ENCODE measurements at places on chromosomes 16 and 17.
A peak's percentile ranks its signal among the peaks of the same experiment; 100 is the strongest.

- DNase-seq = no peak
These were observed 32.7 kb downstream of the CMC2 start for GRCh38 chr16:80973991-80974390.

DNA sequence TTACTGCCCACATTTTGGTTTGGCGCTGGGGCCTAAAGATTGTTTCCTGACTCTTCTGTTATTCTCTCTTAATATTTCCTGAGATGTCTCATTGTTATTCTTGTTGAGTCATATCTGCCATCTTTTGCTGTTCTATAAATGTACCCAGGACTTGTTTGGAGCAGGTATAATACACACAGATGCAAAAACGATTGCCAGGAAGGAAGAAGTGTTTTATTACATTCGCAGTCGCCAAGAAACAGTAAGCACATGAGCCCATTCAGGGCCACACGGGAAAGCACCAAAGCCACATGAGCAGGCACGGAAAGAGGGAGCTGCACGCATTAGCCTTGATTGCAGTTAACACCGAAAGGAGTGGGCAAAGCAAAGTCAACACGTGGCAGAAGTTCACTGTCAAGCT is 70.2 kb downstream of the ARHGAP44 start:
- no peak for DNase-seq

DNA sequence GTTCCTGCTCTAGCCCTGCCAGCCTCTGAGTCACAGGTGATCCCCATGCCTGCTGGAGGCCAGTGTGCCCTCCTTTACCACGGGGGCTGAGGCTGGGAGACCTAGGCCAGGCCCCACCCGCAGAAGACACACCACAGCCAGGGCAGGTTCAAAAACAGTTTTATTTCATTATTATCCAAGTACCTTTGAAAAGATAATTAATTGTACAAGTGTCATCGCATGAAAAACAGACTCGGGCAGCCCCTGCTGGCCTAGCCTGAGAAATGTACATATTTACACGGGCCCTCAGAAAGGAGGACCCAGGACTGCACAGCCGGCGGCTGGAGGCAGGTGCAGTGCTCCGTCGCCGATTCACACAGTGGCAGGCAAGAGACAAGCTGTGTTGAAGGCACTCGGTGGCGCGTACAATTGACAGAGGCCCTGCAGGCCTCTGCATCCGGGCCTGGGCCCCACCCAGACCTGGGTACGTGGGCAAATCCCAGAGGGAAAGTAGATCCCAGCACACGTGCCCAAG is 4.4 kb downstream of the PDIA2 start:
- DNase-seq = no peak

GRCh38 chr16:11049396-11050059 is 105.2 kb downstream of the CLEC16A start:
- DNase-seq = no peak

DNA sequence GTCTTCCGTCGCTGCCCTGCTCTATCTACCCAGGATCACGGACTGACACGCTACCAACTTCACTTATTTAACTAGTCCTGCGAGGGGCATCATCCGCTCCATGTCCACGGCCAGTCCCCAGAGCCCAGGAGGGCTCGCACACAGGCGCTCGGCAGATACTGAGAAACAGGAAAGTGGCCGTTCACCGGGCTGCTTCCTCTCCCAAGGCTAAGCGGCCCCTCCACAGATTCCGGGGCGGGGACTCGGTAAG is 388 bp downstream of the OXLD1 start:
- no peak for DNase-seq

GRCh38 chr17:79595921-79596320 is 14.9 kb downstream of the RBFOX3 start:
- peak; percentile 64 for DNase-seq

DNA sequence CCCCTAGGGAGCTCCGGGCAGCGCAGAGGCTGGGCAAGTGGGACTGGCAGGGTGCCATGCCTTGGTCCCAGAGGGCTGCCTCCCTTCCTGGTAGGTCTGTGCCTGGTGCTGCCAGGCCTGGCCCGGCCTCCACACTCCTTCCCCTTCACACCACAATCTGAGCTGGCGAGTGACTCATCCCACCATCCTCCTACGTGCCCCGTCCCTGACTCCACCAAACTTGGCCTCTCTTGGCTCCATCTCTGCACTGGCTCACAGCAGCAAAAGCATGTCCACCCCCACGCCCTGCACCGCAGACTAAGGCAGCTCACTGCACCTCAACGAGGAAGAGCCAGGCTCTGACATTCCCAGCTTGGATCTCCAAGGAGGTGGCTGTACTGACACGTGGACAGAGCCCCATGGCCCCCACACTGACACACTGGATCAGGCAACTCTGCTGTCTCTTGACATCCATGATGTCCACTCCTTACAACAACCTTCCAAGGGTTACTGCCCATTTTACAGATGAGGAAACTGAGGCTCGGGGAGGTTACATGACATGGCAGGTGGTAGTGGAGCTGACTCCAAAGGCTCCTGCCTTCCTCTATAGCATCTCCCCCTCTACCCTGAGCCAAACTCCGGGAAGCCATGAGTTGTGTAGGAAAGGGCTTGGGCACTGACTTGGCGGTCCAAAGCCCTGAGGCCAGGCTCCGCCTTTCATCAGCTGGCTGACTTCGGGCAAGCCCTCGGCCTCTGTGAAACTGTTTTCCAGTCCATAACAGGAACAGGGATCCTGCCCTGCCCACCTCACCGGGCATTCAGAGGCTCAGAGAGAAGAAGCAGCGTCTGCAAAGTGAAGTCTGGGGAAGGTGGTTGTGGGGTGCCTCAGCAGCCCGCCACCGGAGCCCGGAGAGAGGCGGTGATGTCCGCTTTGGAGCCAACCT is 20.1 kb upstream of the KRT19 start:
- no peak for DNase-seq

GRCh38 chr17:67040652-67041051 is 3.7 kb upstream of the CACNG1 start:
- no peak for DNase-seq

DNA sequence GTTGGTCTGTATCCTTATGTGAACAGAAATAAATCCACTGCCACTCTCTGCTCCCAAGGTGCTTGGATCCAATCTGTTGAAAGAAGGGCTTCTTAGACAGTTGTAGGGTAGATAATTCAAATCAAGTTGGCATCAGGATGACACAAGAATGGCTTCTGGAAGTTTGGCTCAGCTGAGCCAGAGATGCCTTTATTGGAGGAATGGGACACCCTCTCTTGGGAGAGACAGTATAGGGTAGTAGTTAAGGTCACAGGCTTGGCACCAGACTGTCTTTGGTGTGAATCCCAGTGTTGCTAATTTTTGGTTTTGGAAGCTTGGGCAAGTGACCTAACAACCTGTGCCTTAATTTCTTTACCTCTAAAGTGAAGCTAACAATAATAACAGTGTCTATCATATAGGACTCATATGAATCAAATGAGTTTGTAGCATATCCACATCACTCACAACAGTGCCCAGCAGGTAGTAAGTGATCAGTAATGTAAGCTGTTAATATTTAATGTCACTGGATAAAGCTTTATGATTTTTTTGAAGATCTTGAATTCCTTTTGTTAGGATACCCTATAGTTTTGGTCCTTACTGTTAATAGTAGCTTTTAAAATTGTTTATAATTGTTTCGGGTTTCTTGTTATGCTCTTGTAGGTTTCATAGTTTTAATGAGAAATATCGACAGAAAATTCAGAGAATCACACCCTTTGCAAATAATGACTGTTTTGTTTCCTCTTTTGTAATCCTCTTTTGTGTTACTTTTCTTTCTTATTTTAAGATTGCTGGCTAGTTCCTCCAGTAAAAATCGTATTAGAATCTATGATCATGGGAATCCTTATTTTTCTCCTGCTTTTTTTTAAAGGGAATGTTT is 19.1 kb downstream of the ZNRF1 start:
- DNase-seq = no peak

- DNase-seq = no peak
These were observed 78.4 kb downstream of the CNGB1 start for GRCh38 chr16:57892447-57893096.

GRCh38 chr16:82728901-82729300 is 102.1 kb downstream of the CDH13 start:
- DNase-seq = no peak

GRCh38 chr16:74026373-74027281 is 270.0 kb upstream of the PSMD7 start:
- DNase-seq = no peak

DNA sequence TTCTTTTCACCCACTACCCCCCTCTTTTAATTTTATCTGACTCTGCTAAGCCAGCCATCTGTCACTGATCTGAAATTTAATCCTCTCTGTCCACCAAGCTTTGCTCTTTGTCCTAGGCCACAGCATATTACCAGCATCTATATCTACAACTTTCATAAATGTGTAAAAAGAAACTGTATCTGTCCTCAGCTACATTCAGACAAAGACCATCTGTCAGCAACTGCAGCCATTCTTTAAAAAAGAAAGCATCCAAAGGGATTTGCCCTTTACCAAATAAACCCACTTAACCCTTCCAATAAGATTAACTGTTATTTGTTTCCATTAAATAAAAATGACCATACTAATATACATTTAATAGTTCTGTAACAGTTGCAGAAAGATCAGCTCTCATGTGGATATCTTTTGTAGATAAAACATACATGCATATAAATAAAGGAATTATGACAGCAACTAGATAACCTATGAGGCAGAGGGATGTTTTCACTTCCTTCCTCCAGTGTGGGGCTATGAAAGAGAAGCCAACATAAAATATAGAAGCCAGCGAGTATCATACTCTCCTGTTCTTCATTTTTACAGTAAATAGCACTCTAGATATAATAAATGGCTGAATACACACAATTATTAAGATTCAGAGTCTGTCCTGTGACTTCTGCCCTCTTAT is 602.5 kb upstream of the SALL1 start:
- DNase-seq = no peak

GRCh38 chr17:55171634-55172328 is 93.0 kb upstream of the HLF start:
- DNase-seq = no peak

GRCh38 chr17:29581583-29582253 is 7.7 kb downstream of the GIT1 start:
- DNase-seq = no peak

- DNase-seq = peak; percentile 77
These were observed 95.9 kb downstream of the RPTOR start for GRCh38 chr17:80640366-80641084.

GRCh38 chr17:19539841-19540311 is 6.2 kb downstream of the SLC47A1 start:
- no peak for DNase-seq

DNA sequence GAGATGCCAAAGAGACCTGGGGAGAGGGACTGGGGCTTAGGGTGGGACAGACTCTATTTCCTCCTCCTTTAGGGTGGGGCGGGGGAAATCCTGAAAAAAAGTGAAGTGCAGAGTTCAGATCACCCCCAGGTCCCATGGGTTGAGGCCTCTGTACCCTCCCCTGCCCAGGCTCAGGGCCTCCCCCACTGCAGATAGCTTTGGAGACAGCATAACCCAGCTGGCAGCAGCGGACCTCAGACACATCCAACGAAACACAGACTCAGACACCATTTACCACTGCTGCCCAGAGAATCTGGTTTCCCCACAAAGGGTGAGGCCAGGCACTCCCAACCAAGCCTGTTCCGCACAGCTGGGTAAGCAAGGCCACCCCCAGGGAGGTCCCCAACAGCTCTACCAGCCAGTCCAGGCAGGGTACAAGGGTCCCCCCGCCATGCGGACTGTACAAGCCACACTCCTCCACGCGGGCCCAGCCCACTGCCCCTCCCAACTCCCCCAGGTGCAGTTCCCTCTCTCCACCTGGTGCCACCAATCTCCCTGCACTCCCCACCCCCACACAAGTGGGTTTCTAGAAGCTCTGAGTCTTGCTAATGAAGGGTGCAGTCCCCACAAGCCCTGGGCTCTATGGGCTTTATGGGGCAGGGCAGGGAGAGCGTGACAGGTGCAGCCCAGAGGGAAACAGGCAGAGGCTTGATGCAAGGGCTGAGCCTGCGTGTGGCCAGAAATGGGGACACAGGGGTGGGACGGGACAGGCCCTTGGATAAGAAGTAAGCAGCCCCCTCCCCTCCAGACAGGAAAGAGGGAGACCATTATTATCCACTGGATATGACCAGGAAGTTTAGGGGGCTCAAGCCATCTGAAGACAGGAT is 8.9 kb downstream of the RHBDF2 start:
- DNase-seq = peak; percentile 30

DNA sequence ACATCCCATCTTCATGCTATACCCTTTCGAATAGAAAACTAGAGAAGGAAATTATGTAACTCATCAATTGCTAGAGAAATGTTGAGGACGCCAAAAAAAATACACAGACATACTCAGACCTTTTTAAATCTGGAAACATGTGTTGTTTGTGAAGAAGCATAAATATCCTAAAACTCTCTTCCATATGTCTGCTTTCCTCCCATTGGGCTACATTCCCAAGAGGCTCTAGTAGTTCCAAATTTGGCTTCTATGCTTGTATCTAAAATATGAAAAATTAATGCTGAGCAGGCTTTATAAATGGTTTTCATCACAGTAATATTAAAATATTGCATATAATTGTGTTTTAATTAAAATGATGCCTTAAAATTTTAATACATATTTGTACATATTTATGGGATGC is 297.9 kb upstream of the PSMD7 start:
- DNase-seq = no peak

DNA sequence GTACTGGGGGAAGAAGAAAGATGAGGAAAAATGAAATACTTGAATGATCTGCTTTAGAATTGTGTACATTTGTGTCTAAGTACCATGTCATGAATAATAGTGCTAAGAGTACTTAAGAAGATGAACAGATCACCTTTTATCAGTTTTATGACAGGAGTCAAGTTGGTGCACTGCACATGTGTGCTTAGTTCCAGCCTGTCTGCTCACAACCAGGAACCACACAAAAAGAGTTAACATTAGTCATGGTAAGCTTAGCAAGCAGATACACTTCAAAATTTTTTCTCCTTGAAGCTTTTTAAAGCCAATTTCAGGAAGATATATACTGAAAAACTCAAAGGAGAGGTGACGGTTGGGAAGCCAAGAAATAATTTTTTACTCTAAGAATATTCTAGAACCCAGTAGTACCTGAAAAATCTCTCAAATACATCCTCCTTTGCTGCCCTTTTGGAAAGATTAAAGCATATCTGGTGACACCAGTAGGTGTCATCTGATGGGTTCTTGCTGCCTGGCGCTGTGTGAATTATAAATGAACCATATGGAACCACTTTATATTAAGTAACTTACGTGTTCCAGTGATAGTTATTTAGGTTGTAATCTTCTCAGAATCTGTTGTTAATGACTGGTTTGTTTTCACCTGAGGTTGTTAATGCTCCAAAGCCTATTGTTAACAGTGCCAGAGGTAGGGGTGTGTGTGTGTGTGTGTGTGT is 93.4 kb downstream of the MSI2 start:
- DNase-seq = no peak

GRCh38 chr17:59492091-59492451 is 73.3 kb upstream of the DHX40 start:
- no peak for DNase-seq

GRCh38 chr17:76270127-76270592 is 5.0 kb downstream of the UBALD2 start:
- DNase-seq = no peak
